ENCODE measurements at places on chromosomes 2 and 18.
A peak's percentile ranks its signal among the peaks of the same experiment; 100 is the strongest.

- peak; percentile 6 for DNase-seq
Observed at GRCh38 chr2:26650713-26651469, 9.7 kb upstream of the CIB4 start.

- no peak for DNase-seq
Observed at GRCh38 chr2:26651470-26651771, 10.3 kb upstream of the CIB4 start.

- no peak for DNase-seq
Observed at GRCh38 chr2:154963511-154963910, 265.0 kb downstream of the KCNJ3 start.

DNA sequence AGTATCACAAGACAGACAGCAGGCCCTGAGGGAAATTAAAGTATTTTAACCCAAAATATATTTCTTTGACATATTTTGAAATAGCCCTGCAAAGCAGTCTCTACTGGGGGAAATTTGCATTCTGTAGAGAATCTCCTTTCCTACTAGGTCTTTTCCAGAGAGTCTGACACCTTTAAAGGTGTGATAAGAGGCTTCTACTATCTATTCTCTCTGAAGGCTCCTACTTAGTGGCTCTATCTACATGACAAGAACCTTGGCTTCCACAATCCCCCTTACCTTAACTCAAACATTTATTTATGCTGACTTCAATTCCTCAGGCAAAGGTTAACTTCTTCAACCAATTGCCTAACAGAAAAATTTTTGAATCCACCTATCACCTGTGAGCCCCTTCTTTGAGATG lies 174.6 kb upstream of the GALNT5 start:
- no peak for DNase-seq

DNA sequence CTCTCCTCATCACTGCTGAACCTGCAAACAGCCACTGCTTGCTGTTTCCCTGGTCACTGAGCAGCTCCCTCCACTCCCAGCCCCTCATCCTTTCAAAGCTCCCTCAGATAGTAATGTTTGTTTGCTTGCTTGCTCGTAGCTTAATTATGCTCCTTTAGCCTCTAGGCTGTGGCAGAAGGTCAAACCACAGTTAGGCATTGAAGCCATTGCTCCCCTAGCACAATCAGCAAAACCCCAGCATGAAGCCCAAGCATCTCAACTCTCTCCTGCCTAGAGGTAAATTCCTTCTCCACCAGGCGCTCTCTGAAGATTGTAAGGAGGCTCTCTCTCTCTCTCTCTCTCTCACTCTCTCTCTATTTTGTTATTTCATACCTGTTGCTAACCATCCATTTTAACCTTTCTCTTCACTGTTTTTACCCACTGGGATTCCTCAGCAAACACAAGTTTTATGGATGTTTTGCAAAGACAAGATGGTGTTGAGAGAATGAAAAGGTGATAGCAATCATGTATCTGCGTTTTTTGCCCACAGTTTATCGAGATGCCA lies 135.9 kb upstream of the HNRNPA3 start:
- no peak for DNase-seq

- DNase-seq: peak; percentile 20
Observed at GRCh38 chr2:17388798-17389197, 129.4 kb downstream of the RAD51AP2 start.

DNA sequence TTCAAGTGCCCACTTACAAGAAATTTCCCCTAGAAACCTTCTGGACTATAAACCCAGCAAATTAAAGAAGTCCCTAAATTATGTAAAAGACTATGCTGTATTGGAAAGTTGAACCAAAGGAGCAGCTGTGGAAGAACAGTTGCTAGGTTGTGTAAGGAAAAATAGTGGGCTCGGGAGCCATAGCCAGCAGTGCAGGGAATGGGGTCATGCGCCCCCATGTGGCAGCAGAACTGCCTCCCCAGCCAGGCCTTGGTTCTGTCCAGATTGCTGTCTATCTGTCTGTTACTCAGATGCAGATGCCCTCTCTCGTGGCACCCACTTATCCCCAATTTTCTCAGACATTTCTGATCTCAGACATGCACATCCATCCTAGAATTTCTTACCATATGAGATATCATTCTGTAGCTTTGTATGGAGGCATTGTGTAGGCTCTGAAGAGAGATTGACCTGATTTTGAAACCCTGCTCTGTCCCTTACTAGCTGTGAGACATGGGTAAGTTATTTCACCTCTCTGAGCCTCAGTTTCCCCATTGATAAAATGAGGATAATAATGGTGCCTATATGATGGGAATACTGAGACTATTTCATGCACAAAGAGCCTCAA lies 258.3 kb downstream of the SS18 start:
- peak; percentile 81 for DNase-seq

- DNase-seq: no peak
Observed at GRCh38 chr2:53424902-53425301, 342.7 kb upstream of the CHAC2 start.

DNA sequence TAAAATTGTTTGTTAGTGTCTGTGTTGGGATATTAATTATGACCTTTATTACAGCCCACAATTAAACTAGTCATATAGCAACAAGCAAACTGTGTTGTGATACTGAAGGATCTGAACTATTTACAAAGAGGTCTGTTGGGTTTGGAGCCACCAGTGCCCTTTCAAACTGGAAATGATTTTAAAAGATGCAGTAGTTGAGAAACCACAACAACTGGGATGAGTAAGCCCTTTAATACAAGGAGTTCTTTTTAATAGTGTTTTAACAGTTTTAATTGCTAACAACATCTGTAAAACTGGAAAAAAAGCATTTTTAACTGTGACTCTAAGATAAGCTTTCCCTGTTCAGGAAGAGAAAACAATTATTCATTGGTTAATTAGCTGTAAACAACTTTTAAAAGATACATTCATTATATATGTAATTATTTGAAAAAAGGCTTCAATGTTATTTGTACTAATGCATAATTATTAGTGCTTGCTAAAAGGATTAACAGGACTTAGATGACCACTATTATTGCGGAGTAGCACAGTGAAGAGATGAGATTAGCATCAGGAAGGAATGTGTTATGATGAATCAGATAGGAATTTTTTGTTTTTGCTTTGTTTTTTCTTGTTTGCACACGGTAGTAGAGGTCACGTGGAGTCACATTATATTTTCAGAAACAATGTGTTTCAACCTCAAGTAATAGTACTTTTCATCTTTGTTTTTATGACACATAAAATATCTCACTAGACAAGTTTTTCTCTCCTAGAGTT lies 392.7 kb upstream of the FANCL start:
- DNase-seq: peak; percentile 75

DNA sequence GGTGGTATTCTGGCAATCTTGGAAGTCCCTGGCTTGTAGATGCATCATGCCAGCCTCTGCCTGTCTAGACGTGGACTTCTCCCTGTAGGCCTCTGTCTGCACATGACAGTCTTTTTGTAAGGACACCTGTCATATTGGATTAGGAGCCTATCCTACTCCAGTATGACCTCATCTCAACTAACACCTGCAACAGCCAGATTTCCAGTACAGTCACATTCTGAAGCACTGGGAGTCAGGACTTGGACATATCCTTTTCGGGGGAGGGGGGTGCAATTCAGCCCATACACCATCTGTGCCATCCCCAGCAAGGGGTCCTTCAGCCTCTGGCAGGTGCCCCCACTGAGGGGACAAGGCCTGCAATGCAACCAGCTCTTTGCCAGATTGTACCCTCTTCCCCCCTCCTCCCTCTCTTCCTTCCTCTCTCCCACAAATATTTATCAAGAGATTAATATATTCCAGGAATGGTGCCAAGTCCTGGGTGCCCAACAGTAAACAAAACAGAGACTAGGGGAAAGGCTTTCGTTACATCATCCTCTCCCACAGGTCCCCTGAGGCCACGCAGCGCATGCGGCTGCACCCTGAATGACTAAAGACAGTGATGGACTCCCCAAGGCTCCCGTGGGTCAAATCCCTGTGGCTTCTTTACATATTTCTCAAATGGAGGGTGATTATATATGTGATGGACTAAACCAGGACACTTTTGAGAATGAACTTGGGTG lies 20.5 kb upstream of the MYCN start:
- DNase-seq: no peak

GRCh38 chr18:10076502-10077030 lies 162.8 kb downstream of the VAPA start:
- DNase-seq: no peak

- peak; percentile 46 for DNase-seq
Observed at GRCh38 chr2:68236876-68237275, 15.5 kb downstream of the PPP3R1 start.

DNA sequence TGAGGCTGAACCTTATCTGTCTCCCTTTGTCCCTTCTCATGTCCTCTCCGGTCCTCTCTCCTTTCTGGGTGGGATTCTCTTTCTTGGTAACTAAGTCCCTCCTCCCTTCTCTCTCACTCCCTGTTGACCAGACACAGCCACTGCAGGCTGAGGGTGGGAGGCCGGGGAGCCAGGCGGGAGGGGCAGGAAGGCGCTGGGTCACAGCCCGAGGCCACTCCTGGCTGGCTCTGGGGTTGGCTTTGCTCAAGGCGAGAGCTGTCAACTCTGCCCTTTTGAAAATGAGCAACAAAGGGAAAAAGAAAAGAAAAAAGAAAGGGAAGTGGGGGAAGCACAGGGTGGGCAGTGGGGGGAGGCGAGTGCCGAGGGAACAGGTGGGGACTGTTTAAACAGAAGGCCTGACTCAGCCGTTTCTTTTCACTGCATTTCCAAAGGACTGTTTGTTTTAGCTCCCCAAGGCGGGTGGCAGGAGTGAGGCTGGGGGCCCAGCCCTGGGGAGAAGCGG lies 70.5 kb upstream of the IGFBP5 start:
- DNase-seq: no peak
